ENCODE measurements at places on chromosomes 4 and X.

GRCh38 chrX:76555816-76556215, 128.3 kb downstream of the MAGEE1 start:
- peak; percentile 17 for DNase-seq

GRCh38 chr4:180314972-180315371, 1928.2 kb upstream of the TENM3 start:
- DNase-seq = no peak

GRCh38 chr4:476501-476900, 22.5 kb downstream of the ZNF721 start:
- no peak for DNase-seq

- DNase-seq = peak; percentile 87
These were observed 59.5 kb upstream of the NEIL3 start for GRCh38 chr4:177250056-177250696.

DNA sequence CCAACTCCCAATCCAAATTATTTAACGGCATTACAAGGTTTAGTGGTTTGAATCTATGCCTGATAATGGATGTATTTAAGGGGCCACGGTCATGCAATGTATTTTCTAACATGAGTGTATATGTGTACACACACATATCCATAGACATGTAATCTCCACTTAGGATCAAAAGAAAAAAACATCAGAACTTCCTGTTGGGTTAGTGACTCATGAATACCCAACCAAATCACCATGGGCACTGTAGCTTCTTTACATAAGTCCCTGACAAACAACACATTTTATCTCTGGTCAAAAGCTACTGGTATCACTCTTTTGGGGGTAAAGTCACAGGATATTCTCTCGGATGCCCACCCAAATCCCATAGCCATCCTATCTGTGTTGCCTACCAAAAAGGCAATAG, 36.5 kb upstream of the TFDP3 start:
- no peak for DNase-seq

DNA sequence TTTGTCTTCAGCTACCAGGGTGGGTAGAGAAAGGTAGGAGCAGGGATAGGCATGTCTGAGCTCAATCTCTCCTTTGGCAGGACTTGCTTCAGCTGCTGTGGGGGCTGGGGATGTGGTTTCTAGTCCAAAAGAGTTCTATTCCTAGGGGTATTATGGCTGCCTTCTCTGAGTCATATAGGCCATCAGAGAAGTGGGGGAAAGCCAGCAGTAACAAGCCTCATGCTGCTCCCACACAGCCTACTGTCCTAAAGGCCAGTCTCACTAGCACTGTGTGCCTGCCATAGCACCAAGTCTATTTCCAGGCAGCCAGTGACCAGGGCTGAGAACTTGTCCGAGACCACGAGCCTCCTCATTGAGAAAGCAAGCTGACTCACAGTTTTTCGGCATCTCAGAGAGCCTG, 270.6 kb downstream of the DCAF12L2 start:
- DNase-seq = no peak

- no peak for DNase-seq
These were observed 335.8 kb upstream of the SFRP2 start for GRCh38 chr4:154124539-154125255.

- DNase-seq = no peak
These were observed 56.7 kb downstream of the DOCK11 start for GRCh38 chrX:118552121-118552900.

DNA sequence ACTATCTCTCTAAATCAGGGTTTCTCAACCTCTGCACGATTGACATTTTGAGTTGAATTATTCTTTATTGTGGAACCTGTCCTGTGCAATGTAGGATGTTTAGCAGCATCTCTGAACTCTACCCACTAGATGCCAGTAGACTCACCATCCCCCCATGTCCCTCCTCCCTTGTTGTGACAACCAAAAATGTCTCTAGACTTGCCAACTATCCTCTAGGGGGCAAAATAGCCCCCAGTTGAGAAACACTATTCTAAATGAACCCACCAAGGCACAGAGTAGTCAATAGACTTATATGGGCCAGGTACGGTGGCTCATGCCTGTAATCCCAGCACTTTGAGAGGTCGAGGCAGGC, 49.1 kb upstream of the GAB1 start:
- DNase-seq = no peak

DNA sequence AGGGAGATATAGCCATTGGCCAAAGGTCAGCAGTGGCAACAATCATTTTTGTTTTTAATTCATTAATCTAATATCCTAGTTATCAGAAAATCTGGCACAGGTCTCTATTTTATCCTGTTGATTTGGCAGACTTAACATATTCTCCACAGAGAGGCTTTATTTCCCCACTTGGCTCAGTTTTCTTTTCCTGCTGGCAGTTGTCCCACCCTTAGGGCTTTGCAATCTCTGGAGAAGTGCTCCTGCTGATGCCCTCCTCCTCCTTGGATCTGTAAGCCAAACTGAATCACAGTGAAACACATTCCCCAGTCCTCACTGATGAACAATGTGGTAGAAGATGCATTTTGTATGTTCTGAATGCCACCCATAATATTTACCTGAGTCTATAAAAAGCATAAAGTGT, 889.7 kb downstream of the PDHA2 start:
- no peak for DNase-seq

DNA sequence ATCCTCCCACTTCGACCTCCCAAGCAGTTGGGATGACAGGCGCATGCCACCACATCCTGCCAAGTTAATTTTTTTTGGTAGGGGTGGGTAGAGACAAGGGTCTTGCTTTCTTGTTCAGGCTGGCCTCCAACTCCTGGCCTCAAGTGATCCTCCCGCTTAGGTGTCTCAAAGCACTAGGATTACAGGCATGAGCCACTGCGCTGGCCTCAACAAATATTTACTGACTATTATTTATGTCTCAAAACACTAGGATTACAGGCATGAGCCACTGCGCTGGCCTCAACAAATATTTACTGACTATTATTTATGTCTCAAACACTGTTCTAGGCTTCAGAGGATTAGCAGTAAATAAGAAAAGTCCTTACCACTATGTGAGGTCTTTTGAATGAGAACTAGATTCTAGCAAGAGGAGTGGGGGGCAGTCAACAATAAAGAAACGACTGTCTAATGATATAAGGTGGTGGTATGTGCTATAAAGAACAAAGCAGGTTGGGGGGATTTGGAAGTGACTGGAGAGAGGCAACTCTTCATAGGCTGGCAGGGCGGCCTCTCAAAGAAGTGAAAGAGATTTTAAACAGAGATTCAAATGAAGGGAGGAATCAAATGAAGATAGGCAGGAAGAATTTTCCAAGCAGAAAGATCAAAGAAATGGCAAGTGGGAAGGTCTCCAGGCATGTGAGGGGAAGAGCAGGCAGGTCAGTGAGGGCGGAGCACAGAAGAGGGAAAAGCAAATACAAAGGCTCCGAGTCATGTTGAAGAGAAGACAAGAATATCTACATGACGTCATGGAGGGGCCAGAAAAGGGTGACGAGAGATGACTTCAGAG, 12.7 kb upstream of the ACSL1 start:
- DNase-seq = peak; percentile 77

DNA sequence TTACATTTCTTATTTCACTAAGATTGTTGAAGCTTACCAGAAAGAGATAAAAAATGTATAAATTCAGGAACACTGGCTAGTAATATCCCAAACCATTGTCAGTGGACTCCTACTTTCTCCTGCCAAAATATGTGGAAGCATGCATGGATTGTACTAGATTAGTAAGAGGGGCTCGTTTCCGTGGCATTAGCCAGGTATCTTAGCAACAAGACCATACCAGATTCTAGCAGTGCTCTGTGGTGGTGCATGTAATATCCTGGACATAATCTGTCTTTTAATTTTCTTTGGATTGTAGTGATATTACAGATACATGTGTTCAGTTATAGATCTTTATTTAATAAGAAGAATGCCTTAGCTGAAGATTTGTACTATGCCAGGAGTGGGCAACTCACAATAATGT, 371.9 kb upstream of the PITX2 start:
- no peak for DNase-seq

- peak; percentile 58 for DNase-seq
These were observed 44.1 kb upstream of the KDR start for GRCh38 chr4:55169352-55169961.

DNA sequence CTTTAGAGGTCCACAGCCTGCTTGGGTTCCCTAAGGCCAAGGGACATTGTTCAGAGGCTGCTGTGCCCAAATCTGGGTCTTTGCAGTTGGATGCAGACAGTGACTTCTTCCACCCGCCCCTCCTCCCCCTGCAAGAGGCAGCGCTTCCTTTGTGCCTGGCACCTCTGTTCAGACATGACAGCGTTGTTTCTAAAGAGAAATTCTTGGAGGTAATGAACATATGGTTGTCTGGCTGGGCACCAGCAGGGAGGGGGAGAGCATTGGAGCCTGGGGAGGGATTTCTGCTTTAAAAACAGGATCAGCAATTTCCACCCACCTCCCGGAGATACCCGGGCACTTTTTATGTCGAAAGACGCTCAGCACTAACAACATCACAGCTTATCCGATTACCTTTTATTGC, 51.5 kb downstream of the PSAPL1 start:
- DNase-seq = no peak

Data from hepatocyte (in vitro differentiated cells).